ENCODE measurements at places on chromosomes 12 and 14.

- DNase-seq, result peak; percentile 54
These were observed at the start of gene NFE2 for GRCh38 chr12:54300732-54301427. TSS of gene NFE2 (minus strand) at chr12:54301015. CDS start at chr12:54295248, 5,767 bp downstream.

DNA sequence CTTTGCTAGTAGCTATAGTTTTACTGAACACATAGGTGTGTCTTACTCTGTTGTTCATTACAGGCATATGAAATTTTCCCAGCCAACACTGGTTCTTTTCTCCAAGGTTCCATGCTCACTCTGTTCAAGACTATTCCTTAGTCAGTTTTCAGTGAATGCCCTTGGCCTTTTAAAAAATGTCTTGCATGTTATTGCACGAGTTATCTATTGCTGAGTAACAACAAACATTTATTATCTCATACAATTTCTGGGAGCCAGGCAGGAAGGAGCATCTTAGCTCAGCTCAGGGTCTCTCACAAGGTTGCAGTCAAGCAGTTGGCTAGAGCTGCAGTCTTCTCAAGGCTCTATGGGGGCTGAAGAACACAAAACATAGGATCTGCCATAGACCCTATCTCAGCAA lies 223.5 kb downstream of the BTG1 start:
- no peak for DNase-seq

- no peak for DNase-seq
These were observed 928.2 kb downstream of the NRXN3 start for GRCh38 chr14:79098324-79098723.

GRCh38 chr14:24189460-24189859 lies 844 bp upstream of the IPO4 start:
- no peak for DNase-seq

DNA sequence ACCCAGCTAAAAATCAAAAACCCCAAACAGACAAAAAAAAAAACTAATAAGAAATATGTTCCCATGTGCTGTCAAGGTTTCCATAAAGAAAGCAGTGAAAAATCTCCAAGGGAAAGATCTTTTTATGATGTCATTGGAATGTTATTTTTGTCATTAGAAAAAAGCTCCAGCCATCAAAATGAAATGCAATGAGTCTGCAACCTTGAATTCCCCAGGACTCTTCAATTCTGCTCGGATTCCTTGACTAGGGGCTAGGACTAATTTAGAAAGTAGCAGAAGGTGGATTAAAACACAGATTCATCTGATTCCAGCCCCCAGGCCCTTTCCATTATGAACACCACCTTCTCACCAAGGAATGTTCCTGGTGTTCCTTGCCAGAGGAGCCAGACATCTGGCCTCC lies 6.0 kb upstream of the PCNX1 start:
- DNase-seq, result no peak

DNA sequence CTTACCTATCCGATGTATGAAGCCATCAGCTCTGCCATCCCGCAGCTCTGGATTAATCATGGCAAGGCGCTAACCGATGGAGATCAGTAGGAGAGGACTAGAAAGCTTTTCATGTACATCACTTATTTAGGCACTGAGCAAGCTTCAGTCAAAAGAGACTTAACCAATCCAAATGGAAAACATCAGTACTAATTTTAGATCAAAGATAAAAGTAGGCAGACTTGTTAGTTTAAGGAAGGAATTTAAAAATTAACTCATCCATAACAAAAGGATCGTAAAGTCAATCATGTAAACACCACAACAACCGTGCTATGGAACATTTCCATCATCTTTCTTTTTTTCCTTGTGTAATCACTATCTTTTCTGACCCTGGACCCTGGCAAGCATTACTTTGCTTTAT lies at the start of gene CLEC2A:
Gene CLEC2A (minus strand): TSS at position 101 of the 400 bp plus-strand sequence. CDS start 41 bp downstream, at position 60.
- DNase-seq, result no peak

DNA sequence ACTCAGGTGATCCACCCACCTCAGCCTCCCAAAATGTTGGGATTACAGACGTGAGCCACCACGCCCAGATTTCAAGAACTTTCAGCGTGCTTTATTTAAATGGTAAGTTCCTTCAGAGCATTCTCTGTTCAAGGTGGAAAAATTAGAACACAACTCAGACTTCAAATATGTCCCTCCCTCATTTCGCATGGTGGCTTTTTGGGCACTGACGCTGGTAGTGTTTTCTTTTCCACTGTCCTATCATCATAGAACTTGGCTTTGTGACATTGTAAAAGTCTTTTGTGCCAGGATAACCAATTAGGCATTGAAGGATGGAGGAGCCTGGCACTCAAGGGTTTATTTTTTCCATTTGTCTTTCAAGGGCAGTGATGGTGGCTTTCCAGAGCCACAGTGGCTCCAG lies 190.8 kb downstream of the NUAK1 start:
- DNase-seq, result no peak

GRCh38 chr14:92729634-92730358 lies 18.6 kb downstream of the LGMN start:
- DNase-seq, result no peak

DNA sequence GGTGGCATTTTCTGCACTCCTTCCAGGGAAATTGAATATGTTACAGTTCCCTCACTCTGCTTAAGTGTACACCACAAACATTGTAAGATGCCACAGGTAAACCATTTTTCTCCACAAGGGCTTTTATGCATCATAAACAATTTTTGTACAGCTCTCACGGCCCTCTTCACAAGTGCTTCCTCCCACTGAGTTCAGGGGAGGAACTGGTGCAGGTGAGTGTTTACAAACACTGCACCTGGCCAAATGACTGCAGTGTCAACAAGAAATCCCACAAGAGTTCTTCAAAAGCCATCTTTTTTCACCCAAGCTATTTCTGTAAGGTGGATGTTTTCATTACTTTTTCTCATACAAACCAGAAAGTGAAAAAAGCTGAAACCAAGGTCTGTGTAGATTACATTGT lies 973.2 kb downstream of the AACS start:
- no peak for DNase-seq

DNA sequence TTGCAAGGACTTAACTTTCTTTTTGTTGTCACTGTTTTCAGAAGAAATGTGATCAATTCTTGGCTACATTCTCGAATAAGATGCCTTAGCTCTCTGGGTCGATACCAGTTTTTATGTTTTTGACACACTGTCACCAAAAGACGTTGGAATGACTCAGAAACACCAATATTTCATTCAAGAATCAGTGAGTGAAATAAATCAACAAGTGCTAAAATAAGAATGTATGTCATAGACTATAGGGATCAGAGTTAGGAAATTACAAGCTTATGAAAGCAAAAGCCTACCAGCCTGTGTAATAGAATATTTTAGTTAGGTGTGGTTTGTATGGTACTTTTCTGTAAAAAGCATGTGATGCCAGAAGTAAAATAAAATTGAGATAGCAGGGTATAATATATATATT lies 17.8 kb downstream of the PPHLN1 start:
- DNase-seq, result no peak

- DNase-seq, result peak; percentile 23
These were observed 20.0 kb upstream of the FICD start for GRCh38 chr12:108495054-108495453.

GRCh38 chr12:1644534-1645438 lies 15.8 kb downstream of the WNT5B start:
- DNase-seq, result no peak

DNA sequence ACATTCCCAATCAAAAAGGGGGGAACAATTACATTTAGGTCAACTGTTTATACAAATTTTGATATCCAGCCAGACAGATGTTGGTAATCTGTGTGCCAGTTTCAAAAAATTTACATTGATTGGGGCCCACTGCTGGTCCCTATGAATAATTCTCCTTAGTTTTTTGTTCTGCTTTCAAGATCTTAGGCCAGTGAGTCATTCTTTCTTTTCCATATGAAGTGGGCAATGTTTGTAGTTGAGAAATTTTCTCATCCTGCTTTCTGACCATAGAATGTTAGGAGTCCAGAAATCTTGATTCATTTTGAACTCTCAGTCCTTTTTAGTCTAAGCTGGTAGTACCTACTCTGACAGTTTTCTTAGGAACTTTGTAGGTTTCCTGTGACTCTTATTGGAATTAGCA lies 244.3 kb downstream of the DIO2 start:
- DNase-seq, result no peak

- peak; percentile 55 for DNase-seq
These were observed 39.8 kb downstream of the IFNG start for GRCh38 chr12:68119724-68120211.

DNA sequence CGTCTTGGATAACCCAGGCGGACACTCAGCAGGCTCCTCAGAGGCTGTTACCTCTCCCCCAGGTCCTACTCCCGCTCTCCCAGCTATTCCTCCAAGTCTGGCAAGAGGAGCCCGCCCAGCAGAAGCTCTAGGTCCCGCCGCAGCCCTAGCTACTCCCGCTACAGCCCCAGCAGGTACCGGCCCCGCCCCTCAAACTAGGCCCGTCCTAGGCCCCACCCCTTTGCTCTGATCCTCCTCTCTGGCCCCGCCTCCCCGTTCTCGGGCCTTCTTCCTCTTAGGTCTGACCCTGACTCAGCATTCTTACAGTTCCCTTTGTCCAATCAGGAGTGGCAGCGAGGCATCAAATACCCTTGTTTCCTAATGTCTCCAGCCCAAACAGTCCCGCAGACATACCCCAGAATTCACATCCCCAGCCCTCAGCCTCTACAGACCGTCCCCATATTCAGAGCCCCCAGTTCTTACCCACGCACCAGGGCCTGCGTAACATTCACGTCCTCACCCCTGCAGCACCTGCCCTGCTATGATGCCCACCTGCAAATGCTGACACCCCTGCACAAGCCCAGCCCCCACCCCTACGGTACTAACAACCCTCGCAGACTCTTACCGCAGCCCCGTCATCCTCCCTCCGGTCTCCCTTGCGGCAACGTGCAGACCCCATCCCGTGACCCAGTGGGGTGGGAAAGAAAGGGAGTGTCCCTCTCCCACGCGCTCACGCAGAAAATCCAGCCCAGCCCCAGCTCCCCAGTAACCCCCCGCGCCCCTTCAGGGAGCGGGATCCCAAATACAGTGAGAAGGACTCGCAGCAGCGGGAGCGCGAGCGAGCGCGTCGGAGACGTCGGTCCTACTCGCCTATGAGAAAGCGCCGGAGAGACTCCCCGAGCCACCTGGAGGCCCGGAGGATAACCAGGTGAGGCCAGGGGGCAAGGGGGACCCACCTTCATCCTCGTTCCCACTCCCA lies 25.0 kb upstream of the HSPB8 start:
- DNase-seq, result no peak

- DNase-seq, result no peak
These were observed 59.4 kb downstream of the TMEM132C start for GRCh38 chr12:128326406-128326805.

DNA sequence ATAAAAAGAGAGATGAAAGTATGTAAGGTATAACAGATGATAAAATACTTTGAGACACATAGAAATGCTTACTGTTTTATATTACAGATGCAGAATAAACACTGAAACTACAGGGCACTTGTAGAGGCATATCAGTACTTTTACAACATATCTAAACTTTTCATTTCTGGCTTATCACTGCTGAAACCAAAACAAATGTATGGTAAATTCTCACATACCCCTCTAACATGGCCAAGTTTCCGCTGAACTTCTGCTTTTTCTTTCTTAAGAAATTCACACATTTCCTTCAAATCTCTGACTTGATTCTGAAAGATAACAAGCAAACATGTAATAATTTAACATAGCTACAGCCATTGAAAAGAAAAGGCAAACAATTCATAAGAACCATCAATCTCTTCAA lies 33.3 kb upstream of the C12orf50 start:
- DNase-seq, result no peak

- no peak for DNase-seq
These were observed 161.8 kb downstream of the SRGAP1 start for GRCh38 chr12:64006211-64006825.

GRCh38 chr12:78146365-78146772 lies 315.7 kb downstream of the NAV3 start:
- no peak for DNase-seq

DNA sequence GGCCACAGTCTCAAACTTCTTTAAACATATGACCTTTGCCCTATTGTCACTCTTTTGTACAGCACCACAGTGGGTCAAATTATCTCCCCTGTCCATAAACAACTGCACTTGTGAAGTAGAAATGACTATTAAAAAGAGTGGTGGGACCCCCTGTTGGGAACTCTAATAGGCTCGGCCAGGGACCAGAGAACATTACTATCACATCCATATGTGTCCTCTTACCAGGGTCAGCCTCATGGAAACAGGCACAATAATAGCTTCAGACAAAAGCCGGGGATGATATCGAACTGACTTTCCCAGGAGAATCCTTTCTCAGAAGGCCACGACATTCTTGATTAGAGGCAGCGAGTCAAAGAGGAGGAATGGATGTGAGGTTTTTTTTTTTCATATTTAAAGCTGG lies 96.6 kb downstream of the NKX2-1 start:
- DNase-seq, result no peak

- DNase-seq, result no peak
These were observed 52.6 kb downstream of the GALC start for GRCh38 chr14:87940382-87940781.

DNA sequence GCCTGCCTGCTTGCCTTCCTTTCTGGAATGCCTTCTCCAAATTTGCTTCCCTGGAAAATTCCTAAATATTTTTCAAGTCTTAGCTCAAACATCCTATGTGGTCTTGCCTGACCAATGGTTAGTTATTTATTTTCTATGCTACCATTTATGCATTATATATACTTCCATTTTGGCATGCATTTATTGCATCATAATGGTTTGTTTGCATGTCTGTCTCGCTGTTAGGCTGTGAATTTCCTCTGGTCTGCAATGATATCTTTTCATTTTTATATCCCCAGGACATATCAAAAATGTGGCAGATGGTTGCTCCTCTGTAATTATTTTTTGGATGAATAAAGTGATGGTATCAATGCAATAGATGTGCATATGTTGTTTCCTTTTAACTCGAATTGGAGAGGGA lies 30.5 kb downstream of the ATL1 start:
- DNase-seq, result no peak

DNA sequence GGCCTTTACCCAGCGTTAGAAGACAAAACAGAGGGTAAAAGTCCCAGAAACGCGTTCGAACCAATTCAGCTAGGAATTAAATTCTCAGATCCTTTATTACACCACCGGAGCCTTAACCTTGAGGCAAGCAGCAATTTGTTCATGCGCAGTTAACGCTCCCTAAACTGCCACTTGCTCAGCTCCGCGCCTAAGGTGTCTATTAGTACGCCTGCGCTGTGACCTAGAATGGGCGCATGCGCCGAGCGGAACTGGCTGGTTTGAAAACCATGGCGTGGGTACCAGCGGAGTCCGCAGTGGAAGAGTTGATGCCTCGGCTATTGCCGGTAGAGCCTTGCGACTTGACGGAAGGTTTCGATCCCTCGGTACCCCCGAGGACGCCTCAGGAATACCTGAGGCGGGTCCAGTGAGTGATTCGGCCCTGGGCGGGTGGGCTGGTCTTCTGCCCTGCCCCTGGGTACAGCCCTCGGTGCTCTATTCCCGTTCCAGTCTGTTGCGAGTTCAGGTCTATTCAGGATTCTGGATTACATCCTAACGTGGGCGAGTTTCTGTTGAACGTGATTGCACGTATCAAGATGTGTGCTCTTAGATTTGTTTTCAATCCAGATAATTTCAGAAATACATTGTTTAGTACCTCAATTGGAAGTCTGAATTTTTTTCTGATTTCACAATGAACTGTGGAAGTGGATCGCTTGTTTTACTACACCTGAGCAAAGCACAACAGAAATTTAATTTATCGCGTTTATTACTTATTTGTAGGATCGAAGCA lies at the start of gene GEMIN2:
Gene GEMIN2 (plus strand): TSS at position 251 of the 766 bp plus-strand sequence. CDS start 16 bp downstream, at position 267.
- DNase-seq, result peak; percentile 95

Measured in CD4-positive, alpha-beta T cell treated with Interleukin-17A for 4 hours (primary cell).